NCI-H187 treated with DMSO at 0.1 percent for 48 hours (cell line): ENCODE measurements at places on chromosomes 3 and 15.
A peak's percentile ranks its signal among the peaks of the same experiment; 100 is the strongest.

GRCh38 chr15:74253211-74253921 lies 17.2 kb downstream of the CCDC33 start:
- no peak for DNase-seq

- DNase-seq, result peak; percentile 48
Observed at GRCh38 chr3:135272026-135272669, 477.1 kb downstream of the EPHB1 start.

- DNase-seq, result no peak
Observed at GRCh38 chr3:170361711-170362110, 4.2 kb downstream of the SKIL start.

GRCh38 chr3:194547042-194547441 lies 60.2 kb upstream of the ATP13A3 start:
- DNase-seq, result no peak

DNA sequence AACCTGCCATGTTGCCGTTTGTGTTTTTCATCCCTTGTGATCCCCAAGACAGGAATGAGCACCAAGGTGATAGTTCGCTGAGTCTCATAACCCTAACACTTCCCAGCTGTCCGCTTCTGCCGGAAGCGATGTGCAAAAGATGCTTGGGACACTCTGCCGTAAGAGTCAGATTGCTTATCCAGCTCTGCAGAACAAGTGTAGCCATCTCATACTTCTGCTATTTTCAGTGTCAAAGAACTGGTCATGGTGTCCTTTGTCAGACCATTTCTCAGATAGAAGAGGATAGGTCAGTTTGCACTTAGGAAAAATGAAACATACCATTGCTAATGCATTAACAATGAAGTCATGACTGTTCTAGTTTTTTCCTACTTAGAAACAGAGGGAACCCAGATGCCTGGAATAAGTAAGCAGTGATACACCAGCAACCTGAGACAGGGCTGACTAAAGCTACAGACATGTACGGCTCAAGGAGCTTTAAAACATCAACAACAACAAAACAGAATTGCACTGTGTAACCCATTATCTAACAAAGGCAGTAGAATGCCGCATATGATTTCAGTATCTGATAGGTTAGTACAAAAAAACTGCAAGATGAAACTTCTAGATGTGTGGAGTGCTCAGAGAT lies 134.0 kb upstream of the IL12A start:
- DNase-seq, result no peak

DNA sequence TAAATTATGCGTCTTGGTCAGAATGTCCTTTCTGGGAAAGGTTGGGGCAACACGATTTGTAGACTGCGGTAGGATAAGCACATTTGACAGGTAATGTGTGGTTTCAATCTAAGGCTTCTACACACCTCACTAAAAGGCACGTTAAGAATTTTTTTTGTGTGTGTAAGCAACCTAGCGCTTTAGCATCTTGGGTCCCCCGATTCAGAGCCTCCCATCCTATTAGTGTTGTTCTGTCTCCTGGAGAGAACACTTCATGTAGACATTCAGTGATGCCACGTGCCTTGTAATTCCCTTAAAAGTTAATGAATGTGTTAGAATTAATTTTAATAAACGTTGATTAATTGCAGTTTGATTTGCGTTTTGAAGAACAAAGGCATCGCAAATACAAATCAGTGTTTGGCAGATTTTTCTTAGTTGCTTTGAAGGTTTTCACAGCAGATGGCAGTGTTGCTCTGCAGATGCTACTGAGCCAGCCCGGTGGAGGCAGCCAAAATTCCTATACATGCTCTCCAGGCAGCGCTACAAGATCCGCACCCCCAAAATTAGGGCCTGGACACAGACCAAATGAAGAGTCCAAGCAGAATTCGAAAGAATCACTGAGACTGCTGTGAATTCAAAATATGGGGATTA lies 63.5 kb downstream of the OTOL1 start:
- DNase-seq, result no peak

DNA sequence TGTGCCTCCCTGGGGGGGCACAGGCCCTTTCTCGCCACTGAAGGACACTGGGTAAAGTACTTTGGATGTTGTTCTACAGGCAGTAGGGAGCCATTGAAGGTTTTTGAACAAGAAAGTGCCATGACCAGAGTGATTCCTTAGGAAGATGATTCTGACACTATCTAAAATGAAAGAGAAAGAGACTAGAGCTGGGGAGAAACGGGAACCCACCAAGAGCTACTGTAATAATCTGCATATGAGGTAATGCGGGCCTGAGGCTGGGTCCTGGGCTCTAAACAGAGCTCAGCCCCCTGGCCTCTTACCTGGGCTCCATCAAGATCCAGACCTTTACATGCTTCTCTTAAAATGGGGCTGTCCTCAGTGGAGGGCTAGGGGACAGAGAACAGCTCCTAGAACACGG lies 24.9 kb downstream of the GRK7 start:
- no peak for DNase-seq

GRCh38 chr3:54358316-54358715 lies 236.0 kb downstream of the CACNA2D3 start:
- DNase-seq, result no peak

- no peak for DNase-seq
Observed at GRCh38 chr15:74449095-74449494, 11.9 kb downstream of the UBL7 start.

- no peak for DNase-seq
Observed at GRCh38 chr3:66354001-66354400, 133.2 kb downstream of the SLC25A26 start.

GRCh38 chr15:51672155-51672687 lies 9.1 kb upstream of the SCG3 start:
- no peak for DNase-seq

DNA sequence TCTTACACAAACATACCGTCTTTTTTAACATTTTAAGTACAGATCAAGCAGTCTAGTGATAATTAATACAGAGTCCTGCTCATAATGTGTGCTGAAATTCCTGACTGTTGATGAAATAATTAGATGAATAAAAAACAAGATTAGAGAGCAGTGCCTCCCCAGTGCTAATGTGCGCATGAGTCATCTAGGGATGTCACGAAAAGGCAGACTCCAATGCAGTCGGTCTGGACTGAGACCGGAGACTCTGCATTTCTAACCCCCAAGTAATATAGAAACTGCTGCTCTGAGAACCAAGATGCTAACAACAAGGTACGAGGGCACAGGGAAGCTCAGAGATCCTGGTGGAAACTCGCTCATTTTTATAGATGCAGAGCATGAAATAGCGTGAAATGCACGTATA lies 61.4 kb downstream of the COL8A1 start:
- DNase-seq, result no peak

DNA sequence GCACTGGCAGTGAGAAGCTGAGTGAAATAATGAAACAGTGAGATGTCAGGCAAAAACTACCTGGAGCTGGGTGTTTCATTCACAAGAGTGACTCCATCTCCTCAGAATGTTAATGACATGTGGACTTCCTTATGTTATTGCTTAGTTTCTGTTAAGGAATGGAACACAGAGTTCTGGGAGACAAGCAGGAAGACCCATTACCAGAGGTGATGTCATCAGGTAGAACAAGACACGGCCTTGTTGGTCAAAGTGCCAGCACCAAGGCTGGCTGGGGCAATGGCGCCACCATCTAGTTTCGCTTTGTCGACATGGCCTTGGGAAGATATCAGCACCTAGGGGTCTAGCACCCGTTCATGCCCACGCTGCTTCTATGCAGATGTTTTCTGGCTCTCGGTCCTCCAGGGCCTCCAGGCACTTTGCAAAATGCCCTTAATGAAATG lies 252.2 kb downstream of the FAM43A start:
- DNase-seq, result no peak

DNA sequence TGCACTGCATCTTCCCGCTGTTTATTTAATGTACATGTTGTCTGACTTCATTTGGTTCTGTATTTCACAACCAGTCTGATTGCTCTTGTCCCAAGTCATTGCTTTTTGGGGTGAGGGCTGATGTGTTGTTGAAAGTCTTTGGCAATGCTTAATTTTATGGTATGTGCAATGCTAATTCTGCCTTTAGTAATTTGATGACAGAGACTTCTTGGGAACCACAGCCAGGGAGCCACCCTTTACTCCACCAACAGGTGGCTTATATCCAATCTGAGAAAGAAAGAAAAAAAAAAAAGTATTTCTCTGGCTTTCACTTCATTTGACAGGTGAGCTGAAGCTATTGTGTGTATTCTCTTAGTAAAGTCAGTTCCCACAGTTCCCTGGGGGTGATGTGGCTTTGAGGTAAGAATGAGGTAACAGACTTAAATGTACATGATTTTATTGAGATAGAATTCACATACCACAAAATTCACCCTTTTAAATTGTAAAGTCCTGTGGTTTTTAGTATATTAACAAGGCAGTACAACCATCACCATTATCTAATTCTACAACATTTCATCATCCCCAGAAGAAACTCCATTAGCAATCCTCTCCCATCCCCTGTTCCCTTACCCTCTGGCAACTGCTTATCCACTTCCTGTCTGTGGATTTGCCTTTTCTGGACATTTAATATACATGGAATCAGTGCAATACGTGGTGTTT lies 97.3 kb downstream of the SLCO3A1 start:
- no peak for DNase-seq

GRCh38 chr3:182568876-182569275 lies 224.4 kb upstream of the ATP11B start:
- DNase-seq, result no peak

GRCh38 chr3:109045271-109046040 lies 72.5 kb downstream of the MORC1 start:
- DNase-seq, result no peak
